Peyer's patch (tissue), 4 donors: ENCODE measurements at places on chromosomes 1 and 21. TPM values are rescaled to one million over a fixed set of nuclear protein-coding genes. Genes with fewer than 3 reads are reported as not detected.

Gene LHX8
- total RNA-seq = not detected

DNA sequence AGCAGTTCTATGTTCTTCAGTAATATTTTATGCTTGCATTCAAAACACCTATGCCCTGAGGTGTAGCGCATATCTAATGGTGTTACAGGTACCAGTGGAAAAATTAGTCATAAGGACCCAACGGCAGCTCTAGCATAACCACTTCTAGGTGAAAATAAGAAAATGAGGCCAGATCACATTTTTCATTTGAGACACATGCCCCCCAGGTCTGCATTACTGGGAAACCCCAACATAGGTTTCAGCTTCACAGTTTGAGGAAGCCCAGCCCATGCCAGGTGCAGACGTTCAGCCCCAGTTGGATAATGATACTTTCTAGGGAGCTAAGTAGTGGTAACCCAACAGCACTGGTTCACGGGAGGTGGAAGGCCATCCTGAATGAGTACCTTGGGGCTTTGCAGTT is 129.8 kb downstream of the CNIH3 start:
- H3K27me3 ChIP-seq = no peaks in the 10 kb centered on the region
- H3K4me1 ChIP-seq = no peaks in the 10 kb centered on the region
- no peak overlapping the region for H3K4me3 ChIP-seq
- H3K36me3 ChIP-seq = no peaks in the 10 kb centered on the region
- no peak for DNase-seq

GRCh38 chr1:100516857-100517256 is 21.1 kb upstream of the GPR88 start:
- H3K4me1 ChIP-seq = no peaks in the 10 kb centered on the region
- H3K27me3 ChIP-seq = no peaks in the 10 kb centered on the region
- DNase-seq = no peak

DNA sequence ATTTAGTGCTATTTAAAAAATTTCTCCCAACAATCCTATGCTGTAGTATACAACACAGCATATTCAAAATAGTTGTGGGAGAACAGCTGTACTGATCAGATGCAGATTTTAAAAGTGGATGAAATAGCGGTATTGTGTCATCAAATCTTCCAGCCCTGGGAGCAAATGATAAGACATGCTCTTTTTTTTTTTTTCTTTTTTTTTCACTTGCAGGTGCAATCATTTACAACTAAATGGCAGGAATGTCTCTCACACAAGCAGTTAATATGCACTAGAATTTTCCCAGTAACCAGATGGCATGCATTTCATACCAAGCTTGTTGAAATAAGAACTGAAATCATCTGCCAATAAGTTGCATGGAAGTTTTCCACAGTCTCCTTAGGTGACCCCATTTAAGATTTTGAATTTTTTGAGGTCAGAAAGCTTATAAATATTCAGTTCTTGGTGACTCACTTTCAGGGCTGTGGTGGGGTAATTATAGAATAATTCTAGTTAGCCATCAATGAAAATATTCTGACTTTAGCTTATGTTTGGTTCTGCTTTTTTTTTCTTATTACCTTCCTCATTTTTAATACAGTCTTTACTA is 623.9 kb upstream of the NR5A2 start:
- no peaks in the 10 kb centered on the region for H3K36me3 ChIP-seq
- H3K27me3 ChIP-seq = no peaks in the 10 kb centered on the region
- no peak for DNase-seq
- H3K4me1 ChIP-seq = no peaks in the 10 kb centered on the region
- H3K27ac ChIP-seq = no peak overlapping the region

GRCh38 chr21:28334407-28334806 is 658.3 kb downstream of the LTN1 start:
- H3K4me3 ChIP-seq = no peak overlapping the region
- H3K27ac ChIP-seq = no peak overlapping the region
- H3K4me1 ChIP-seq = no peaks in the 10 kb centered on the region
- DNase-seq = no peak
- no peaks in the 10 kb centered on the region for H3K36me3 ChIP-seq
- no peaks in the 10 kb centered on the region for H3K27me3 ChIP-seq

DNA sequence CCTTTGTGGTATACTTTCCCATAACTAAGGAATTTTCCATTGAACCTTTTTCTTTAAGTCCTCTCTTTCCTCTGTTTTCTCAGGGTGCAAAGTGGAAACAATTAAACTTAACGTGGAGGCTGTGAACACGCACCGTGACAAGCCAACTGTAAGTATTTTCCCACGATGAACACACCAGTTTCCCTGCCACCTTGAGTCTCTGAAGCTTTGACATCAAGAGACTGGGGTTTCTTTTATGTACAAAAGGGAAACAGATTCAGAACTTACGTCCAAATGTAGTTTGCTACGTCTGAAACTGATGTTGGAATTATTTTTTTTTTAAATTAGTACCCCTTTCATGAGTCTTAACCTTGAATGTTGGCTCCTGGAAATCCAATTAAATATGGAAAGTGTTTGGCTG is 17.2 kb upstream of the C4BPB start:
- H3K36me3 ChIP-seq = no peaks in the 10 kb centered on the region
- no peak overlapping the region for H3K27ac ChIP-seq
- DNase-seq = no peak
- H3K4me1 ChIP-seq = no peaks in the 10 kb centered on the region
- H3K4me3 ChIP-seq = no peak overlapping the region

- DNase-seq = peak; percentile 84
- H3K4me1 ChIP-seq = peaks cover 16% of the 10 kb centered on the region
- H3K36me3 ChIP-seq = no peaks in the 10 kb centered on the region
- H3K27ac ChIP-seq = peak overlapping the region; percentile 56
- no peak overlapping the region for H3K4me3 ChIP-seq
Observed at GRCh38 chr1:27891196-27891889, 19.0 kb downstream of the THEMIS2 start.

DNA sequence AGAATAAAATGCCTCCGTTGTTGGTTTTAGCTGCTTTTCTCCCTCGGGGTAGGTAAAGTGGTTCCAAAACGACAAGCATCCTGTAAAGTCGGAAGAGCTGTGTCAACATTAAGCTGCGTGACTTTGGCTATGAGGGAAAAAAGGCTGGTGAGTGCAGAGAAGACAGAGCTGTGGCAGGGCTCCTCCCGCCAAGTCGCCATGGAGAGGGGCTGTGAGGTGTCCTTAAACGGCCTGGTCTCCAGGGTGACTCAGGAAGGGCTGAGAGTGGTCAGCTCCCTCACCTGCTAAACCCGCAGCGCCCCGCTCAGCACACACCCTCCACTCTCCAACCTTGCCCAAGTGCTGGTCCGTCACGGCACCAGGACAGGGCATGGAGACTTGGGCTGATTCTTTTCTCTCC is 91.6 kb upstream of the SAMD11 start:
- no peaks in the 10 kb centered on the region for H3K4me1 ChIP-seq
- no peaks in the 10 kb centered on the region for H3K27me3 ChIP-seq
- no peak for DNase-seq
- H3K36me3 ChIP-seq = no peaks in the 10 kb centered on the region

Gene SDC3
- 9.5 TPM for total RNA-seq

DNA sequence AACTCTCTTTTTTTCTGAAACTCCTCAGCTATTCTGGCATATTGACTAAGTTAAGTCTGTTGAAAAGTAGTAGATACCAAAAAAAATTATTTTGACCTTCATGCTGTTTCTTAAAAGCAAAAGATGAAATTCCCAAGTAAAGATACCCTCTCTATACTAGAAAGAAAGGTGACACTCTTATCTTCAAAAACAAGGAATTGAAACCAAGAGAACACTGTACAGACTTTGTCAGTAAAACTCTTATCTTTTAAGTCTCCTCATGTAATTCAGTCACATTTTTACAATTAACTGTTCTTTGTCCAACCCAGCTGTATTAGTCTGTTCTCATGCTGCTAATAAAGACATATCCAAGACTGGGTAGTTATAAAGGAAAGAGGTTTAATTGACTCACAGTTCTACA is 496.2 kb downstream of the LTN1 start:
- no peaks in the 10 kb centered on the region for H3K36me3 ChIP-seq
- H3K27me3 ChIP-seq = no peaks in the 10 kb centered on the region
- no peak for DNase-seq

- no peaks in the 10 kb centered on the region for H3K27me3 ChIP-seq
- H3K36me3 ChIP-seq = no peaks in the 10 kb centered on the region
- H3K4me3 ChIP-seq = no peak overlapping the region
- H3K4me1 ChIP-seq = no peaks in the 10 kb centered on the region
Observed at GRCh38 chr1:99963041-99963795, 6.6 kb upstream of the SLC35A3 start.

DNA sequence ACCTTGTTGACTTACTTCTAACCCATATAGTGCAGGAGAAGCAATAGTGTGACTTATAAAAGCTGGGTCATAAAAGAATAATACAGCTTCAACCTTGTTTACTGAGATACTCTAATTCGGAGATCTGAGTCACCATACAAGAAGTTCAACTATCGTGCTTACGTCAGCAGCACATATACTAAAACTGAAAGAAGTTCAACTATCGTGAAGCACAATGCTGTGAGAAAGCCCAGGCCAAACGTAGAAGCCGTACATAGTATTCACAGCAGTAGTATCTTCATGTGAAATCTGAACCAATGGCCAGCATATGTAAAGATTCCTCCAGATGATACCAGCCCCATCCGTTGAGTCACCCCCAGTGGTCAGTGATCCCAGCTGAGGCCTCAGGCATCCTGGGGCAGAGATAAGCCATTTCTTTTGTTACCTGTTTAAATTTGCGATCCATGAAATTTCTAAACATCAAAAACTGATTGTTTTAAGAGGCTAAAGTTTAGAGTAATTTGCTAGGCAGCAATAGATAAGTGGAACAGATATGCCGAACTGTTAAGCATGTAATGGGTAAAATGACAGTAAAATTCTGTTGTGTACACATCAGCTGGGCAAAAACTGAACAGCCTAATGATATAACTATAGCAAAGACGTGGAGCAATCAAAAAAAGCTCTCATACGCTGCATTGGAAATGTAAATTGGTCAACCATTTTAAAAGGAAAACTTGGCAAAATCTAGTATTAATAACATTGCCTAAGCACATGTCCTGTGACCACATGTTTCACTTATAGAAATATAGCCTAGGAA is 53.9 kb upstream of the SAMD13 start:
- H3K4me3 ChIP-seq = no peak overlapping the region
- no peaks in the 10 kb centered on the region for H3K27me3 ChIP-seq
- peak; percentile 56 for DNase-seq
- peak overlapping the region; percentile 88 for H3K27ac ChIP-seq

GRCh38 chr1:65418522-65419185 is 1.8 kb upstream of the LEPR start:
- no peak for DNase-seq
- no peak overlapping the region for H3K4me3 ChIP-seq
- H3K36me3 ChIP-seq = no peaks in the 10 kb centered on the region

Gene SH3BGRL3
- 91.8 TPM for total RNA-seq

DNA sequence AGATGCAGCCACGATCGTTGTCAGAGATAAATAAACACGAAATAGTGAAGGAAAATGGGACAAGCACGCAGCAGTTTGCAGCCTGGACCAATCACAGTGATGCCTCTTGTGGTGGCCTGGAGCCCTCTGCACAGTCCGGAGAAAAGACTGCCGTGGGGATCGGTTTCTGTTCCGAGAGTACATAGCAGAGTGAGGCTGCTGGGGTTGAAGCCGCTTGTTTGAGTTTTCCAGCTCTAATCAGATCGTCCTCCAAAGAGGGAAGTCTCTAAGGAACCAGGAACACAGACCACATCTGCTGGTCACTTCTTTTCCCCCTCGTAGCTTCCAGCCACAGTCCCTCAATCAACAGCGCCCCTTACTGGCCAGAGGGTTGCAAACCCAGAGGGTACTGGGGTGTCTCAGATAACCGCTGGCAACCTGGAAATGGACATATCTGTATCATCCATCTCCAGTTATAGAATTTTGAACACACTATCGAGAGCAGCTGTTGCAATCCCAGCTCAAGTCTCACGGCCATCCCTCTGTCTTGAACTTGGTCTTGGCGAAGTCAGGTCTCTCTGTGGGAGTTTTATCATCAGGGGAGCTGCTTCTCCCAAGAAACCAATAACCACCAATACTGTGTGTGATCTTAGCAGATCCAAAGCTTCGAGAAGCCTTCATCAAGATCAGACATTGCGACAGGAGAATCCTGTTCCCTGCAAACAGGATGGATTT is 57.4 kb downstream of the OLIG1 start:
- H3K27me3 ChIP-seq = no peaks in the 10 kb centered on the region
- no peak overlapping the region for H3K27ac ChIP-seq
- H3K4me3 ChIP-seq = peak overlapping the region; percentile 24
- no peaks in the 10 kb centered on the region for H3K4me1 ChIP-seq
- peak; percentile 60 for DNase-seq
- no peaks in the 10 kb centered on the region for H3K36me3 ChIP-seq
